ENCODE measurements at places on chromosomes 1 and 21.

DNA sequence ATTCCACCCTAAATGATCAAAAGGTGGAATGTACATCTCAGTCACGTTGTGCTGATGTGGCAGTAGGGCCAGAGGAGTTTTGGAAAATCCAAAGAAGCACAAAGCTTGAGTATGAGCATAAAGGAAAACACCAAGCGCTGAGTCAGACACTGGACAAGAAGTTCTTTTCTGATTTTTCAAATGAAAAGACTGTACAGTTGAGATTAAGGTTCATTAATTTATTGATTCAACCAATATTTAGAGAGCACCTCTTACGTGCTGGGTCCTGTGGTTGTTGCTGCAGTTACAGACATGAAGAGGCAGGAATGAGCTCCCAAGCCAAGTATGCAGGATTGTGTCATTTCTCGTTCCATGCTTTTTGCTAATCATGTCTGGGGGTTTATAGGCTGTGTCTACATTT, 28.9 kb upstream of the APP start:
- DNase-seq, result no peak

GRCh38 chr1:68378296-68379084, 71.3 kb downstream of the RPE65 start:
- DNase-seq, result no peak

GRCh38 chr1:84675106-84675505, 15.2 kb downstream of the SSX2IP start:
- DNase-seq, result no peak

- DNase-seq, result no peak
These were observed 621.0 kb upstream of the NCAM2 start for GRCh38 chr21:20377250-20377649.

- DNase-seq, result no peak
These were observed 6.2 kb upstream of the ZRANB2 start for GRCh38 chr1:71087060-71087459.

DNA sequence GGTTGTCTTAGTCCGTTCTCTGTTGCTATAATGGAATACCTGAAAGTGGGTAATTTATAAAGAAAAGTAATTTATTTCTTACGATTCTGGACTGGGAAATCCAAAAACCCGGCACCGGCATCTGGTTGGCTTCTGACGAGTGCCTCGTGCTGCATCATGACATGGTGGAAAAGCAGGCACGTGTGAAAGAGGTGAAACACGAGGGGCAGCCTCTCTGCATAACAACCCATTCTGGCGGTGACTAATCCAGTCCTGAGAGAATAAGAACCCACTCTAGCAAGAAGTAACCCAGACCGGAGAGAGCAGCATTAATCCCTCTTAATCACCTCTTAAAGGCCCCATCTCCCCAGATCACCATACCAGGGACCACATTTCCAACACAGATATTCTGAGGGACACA, 2.7 kb upstream of the EDEM3 start:
- no peak for DNase-seq

DNA sequence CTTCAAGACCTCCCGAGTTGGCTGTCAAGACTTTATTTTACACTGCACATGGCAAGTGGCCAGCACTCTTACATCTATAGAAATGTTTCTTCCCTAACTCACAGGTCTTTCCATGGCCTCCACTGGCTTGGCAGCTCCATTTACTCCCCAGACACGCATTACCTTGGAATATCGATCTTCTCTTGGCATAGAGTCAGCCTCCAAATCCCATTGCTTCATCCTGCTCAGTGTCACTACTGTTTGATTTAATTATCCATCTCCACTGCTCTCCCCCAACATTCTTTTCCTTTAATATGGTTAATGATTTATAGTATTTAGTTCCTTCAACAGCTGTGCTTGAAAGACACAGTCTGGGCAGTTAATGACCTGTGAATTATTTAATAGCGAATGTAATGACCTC, 241.2 kb upstream of the MAP1LC3C start:
- DNase-seq, result no peak

DNA sequence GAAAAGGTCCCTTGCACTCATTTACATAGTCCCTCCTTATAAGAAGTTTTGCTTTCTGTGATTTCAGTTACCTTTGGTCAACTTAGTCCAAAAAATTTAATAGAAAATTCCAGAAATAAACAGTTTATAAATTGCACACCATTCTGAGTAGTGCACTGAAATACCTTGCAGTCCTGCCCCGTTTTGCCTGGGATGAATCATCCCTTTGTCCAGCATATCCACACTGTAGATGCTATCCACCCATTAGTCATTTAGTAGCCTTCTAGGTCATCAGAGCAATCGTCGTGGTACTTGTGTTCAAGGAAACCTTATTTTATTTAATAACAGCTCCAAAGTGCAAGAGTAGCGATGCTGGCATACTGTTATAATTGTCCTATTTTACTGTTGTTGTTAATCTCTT, 38.0 kb downstream of the SPRTN start:
- DNase-seq, result no peak

GRCh38 chr1:185439727-185440415, 122.8 kb upstream of the IVNS1ABP start:
- no peak for DNase-seq

DNA sequence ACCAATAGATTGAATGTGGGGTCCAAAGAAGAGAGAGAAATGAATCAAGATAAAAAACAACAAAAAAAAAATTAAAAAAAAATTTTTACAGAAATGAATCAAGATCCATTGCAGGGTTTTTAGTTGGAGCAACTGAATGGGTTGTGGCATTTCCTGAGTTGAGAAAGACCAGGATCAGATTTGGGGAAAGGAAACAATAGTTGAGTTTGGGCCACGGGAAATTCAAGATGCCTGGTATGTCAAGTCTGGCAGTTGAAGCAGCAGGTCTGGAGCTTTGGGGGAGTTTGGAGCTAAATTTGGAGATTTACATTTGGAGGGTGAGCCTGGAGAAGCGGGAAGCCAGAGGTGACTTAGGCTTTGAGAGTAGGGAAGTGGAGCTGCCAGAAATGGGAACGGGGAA, 22.6 kb downstream of the ATP8B2 start:
- no peak for DNase-seq

- peak; percentile 76 for DNase-seq
These were observed 33.8 kb upstream of the MPZL1 start for GRCh38 chr1:167687919-167688519.

GRCh38 chr1:158644449-158644848, 39.4 kb downstream of the OR10Z1 start:
- DNase-seq, result no peak

GRCh38 chr1:167797015-167797414, 75.2 kb downstream of the MPZL1 start:
- peak; percentile 96 for DNase-seq

DNA sequence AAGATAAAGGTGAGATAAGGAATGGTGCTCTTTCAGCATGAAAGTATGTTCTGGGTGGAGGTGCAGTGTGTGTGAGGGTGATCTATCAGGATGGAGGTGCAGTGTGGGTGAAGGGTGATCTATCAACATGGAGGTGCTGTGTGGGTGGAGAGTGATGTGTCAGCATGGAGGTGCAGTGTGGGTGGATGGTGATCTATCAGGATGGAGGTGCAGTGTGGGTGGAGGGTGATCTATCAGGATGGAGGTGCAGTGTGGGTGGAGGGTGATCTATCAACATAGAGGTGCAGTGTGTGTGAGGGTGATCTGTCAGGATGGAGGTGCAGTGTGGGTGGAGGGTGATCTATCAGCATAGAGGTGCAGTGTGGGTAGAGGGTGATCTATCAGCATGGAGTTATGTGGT, 12.3 kb upstream of the MAP10 start:
- no peak for DNase-seq

GRCh38 chr1:95245029-95245428, 11.0 kb downstream of the RWDD3 start:
- DNase-seq, result no peak

GRCh38 chr21:38433471-38433870, 64.8 kb downstream of the ERG start:
- DNase-seq, result no peak

- DNase-seq, result no peak
These were observed 83.1 kb downstream of the HS2ST1 start for GRCh38 chr1:86997538-86997937.

GRCh38 chr1:29279951-29280391, 43.6 kb downstream of the PTPRU start:
- DNase-seq, result no peak

DNA sequence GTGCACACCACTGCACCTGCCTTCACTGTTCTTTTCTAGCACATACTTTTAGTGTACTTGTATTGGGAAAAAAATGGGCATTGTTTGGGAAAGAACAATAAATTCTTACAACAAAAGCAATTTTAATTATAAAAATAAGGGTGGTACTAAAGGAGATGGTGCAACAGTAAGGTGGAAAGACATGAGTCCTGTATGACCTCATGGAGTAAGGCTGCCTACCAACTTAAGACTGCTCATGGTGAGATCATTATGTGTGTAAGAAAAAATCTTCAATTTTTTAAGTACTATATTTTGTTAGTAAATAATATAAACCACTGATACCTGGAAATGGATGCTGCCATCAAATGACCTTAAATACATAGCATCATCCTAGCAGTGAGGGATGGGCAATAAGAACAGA, 29.6 kb upstream of the PHGDH start:
- DNase-seq, result no peak

- DNase-seq, result no peak
These were observed 22.1 kb downstream of the NEK2 start for GRCh38 chr1:211653293-211653692.

GRCh38 chr1:222521299-222522104, 26.4 kb downstream of the HHIPL2 start:
- DNase-seq, result no peak

- peak; percentile 67 for DNase-seq
These were observed 321.9 kb downstream of the SETD4 start for GRCh38 chr21:35738347-35738961.

DNA sequence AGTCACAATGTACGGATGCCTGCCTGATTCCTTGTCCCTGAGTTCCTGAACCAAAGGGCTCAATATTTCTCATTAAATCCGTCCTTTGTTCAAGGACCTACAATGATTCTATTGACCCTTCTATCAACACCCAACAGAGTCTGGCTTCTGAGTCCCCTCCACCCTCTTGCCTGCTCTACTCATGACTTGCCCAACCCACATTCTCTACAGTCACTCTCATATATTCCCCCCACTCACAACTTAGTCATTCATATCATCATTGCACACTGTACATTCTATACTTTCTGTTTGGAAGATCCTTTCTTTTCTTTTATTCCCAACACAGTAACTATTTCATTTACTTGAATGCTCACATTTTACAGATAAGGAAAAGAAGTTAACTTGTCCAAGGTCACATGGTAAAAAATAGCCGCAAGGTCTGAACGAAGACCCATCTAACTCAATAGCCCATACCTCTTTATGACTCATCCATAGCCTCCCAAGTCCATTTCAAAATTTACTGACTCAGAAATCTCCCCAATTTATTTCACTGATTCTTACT, 3.6 kb downstream of the OTUD7B start:
- DNase-seq, result no peak

DNA sequence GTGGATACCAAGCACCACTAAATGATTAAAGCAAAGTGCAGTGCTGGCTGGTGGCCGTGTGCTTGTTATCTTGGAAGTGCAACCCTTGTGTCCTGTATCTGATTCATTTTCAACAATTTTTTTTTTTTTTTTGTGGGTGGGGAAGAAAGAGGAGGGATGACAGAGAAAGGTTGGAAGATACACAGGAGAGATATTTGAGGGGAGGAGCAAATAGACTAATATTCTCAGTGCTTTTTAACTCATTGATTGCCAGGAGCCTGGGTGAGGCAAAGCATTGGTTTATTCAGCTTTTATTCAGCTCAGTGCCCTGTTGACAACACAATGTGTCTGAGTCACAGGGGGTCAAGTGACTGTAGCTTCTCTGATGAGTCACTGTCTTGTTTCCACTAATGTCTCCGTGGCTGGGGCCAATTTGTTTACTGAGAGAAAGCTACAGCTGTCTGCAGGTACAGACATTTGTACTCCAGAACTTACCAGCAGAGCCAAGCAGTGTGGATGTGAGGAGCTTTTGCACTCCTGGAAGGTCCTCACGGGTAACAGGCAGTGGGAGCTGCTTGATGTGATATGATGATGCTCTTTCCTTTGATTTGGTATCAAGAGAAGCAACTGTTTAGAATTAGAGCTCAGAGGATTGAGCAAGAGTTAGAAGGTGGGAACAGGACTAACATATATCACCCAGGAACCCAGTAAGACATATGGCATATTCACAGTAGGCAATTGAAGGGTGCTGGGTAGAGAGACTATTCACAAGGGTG, 23.6 kb upstream of the DNM3 start:
- peak; percentile 12 for DNase-seq

- DNase-seq, result no peak
These were observed 90.3 kb downstream of the LYST start for GRCh38 chr1:235776396-235776795.

- DNase-seq, result peak; percentile 92
These were observed 10.8 kb downstream of the SLC37A1 start for GRCh38 chr21:42524341-42525028.

DNA sequence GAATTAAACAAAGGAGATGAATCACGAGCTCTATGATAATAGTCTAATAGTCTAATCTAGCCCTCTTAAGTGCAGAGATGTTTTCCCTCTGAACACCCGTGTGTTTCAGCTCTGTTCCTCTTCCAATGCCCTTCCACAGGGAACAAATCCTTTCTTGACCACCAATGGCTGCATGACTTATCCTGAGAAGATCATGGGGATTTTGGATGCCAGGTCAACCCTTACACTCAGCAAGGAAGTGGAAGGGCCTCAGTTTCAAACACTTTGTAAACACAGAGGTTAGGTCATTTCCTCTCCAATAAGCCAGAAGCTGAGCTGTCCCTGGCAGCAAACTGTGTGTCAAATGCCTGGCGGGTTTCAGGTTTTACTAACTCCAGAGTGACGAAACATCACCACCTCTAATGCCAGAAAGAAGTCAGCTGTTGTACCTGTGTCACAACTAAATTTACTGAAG, 200.0 kb downstream of the GABPA start:
- DNase-seq, result peak; percentile 88

DNA sequence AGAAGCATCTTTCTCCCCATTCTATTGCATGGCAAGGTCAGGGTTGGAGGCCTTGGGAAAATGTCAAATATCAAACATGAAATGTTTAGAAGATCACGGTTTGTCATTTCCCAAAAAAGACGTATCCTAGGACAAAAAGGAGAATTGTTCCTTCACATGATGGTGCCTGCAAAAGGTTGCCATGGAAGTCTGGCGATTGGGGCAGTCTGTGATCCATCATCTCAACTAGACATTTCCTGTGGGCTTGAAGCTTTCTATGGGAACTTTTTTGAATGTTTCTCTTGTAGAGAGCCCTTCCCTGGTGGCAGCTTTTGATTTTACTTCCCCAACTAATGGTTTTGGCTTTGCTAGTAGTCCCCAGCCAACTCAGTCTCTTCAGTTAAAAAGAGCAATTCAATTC, 106.3 kb downstream of the TGFB2 start:
- no peak for DNase-seq

GRCh38 chr1:155717041-155717440, 28.1 kb downstream of the DAP3 start:
- no peak for DNase-seq

Measured in astrocyte of the cerebellum (primary cell).